ENCODE measurements at places on chromosomes 13 and 19. TPM values are rescaled to one million over a fixed set of nuclear protein-coding genes. Genes with fewer than 3 reads are reported as not detected.

Gene TTC9B
- total RNA-seq = not detected

DNA sequence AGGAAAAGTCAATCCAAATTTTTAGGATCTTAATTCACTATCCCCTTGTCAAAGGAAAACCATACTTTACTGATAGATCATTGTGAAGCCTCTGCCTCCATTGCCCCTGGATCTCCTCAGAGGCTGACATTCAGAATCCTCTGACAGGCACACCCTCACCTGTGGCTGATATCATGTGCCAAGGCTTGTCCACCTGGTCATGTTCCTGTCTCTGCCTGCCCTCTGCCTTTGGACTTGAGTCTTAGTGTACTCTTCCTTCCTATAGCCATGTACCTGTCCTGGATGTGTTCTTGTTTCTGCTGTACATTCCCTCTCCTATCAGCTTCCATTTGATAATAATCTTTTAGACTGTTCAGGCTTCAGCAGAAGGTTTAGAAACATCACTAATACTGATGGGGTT lies 179.4 kb downstream of the TNFSF13B start:
- DNase-seq = no peak

DNA sequence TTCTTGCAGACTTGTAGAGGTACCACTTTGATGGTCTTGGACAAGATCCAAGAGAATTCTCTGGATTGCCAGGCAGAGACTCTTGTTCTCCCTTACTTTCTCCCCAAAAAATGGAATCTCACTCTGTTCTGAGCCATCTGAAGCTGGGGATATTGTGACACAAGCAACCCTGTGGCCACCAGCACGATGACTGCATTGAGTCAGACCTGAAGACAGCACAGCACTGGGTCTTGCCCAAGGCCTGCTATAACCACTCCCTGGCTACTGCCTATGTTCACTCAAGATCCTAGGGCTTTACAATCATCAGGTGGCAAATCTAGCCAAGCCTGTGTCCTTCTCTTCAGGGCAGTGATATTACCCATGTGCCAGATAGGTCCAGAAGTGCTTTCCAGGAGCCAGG lies 202.5 kb upstream of the SERP2 start:
- DNase-seq = no peak

Gene VSTM2B
- total RNA-seq = not detected

GRCh38 chr19:6832412-6832811 lies 55.0 kb upstream of the ADGRE1 start:
- no peak for DNase-seq

DNA sequence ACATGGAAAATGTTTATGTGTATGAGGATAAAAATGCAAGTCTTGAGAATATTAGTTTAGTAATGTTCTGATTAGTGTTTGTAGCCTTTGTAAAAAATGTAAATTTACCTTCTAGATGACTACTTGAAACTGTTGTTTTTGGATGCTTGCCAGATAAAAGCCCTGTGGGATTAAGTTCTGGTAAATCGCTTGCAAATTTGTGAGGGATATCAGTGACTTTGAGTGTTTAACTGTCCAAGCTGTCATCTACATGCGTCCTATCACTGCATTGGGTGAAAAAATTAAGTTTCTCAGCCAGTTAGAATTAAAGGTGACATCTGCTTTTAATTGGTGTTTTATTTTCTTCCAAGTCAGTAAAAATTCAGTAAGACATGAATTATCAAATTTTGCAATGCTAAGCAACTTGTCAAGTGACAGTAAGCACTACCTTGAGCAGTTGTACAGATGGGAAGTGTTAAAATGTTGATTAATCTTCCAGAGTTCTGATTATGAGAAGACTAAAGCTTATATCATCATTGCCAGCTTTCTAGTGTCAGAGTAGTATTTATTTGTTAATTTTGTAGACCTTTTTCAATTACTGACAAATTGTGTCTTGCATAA lies 88.0 kb downstream of the PCCA start:
- no peak for DNase-seq

DNA sequence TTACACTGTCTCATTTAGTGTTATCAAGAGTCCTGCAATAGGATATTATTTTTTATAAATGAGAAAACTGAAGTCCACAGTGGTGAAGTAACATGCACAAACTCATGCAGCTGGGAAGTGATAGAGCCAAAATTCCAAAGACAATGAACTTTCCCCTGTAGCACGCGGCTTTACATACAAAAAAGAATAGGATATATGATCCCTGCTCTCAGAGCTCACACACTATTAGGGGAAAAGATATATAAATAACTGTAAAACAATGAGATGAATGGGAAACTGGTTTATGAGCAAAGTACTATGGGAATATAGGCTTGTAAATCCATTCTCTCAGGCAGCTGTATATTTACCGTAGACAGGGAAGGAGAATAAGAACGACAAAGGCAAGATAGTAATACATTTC lies 39.7 kb downstream of the THSD1 start:
- DNase-seq = no peak

GRCh38 chr19:10173527-10173926 lies 21.2 kb downstream of the DNMT1 start:
- no peak for DNase-seq

Gene TMEM238
- 4.1 TPM for total RNA-seq

GRCh38 chr13:45628094-45628493 lies 12.6 kb upstream of the ERICH6B start:
- DNase-seq = no peak

Gene ZFP14
- total RNA-seq = 2.5 TPM

DNA sequence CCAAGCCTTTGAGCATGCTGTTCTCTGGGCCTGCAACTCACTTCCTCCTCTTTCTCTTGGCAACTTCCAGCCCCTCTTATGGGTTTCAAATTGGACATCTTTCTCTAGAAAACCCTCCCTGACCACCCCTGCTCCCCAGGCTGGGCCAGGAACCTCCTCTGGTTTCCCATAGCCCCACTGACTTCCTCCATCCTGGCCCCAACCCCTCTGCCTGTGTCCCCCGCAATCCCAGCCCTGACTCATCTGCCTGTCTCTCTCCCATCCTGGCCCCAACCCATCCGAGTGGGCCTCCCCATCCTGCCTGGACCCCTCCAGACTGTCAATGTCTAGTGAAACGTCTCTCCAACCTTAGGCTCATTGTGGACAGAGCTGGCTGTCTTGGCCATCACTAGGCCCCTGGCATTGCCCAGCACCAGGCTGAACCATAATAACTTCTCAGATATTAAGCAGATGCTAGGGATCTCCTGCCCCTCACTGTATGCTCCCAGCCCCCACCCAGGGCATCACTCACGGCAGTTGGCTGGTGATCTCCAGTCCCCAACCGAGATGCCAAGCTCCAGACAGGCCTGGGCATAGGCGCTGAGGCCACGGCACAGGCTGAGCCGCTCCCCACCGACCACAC lies 16.8 kb downstream of the FCGBP start:
- no peak for DNase-seq

DNA sequence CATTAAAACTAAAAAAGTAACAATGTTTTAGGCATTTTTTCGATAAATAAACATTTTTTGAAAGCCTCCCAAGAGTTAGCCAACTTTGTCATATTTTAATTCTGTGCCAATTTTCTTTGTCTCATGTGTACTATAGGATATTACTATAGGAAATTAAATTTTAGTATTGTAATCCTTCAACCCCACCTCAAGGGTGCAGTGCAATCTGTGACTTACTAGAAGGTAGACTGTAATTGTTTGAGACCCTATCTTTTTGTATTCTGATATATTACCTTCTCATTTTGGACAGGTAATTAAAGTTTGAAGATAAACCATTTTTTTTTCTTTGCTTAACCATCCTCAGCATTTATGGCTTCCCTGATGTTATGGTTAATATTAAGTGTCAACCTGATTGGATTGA lies 457.8 kb downstream of the PCDH20 start:
- no peak for DNase-seq

GRCh38 chr13:39784347-39784746 lies 128.9 kb downstream of the COG6 start:
- DNase-seq = no peak

DNA sequence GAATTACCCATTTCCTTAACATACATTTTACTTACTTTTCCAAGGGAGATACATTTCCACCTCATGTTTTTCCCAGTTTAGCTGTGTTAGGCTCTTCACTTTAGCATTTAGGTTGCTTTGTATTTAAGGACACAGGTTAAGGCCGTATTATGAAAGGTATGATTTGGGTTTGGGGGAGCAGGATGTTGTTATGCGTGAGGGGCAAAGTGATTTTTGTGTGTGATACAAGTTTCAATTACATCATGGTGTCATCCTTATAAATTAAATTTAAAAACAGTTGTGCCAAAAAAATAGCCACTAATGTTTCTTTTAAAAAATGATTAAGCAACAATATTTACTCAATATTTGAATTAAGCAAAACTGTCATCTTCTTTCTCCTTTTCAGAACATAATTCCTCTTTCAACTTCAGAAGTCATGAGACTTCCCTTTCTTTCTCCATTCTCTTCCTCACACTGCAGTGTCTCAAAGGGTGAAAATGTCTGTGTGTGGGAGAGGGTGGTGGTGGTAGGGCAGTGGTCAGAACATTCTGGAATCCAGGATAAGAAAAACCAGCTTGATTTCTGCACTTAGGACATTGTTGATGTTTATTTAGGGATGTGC lies 126.2 kb downstream of the KCNRG start:
- DNase-seq = no peak

Gene DZIP1
- 25.3 TPM for total RNA-seq

GRCh38 chr19:13071444-13072187 lies 31.0 kb downstream of the LYL1 start:
- DNase-seq = no peak

Gene IFNL1
- not detected for total RNA-seq

Gene PLIN5
- total RNA-seq = 0.07 TPM

Gene MYADM
- total RNA-seq = 70.0 TPM

DNA sequence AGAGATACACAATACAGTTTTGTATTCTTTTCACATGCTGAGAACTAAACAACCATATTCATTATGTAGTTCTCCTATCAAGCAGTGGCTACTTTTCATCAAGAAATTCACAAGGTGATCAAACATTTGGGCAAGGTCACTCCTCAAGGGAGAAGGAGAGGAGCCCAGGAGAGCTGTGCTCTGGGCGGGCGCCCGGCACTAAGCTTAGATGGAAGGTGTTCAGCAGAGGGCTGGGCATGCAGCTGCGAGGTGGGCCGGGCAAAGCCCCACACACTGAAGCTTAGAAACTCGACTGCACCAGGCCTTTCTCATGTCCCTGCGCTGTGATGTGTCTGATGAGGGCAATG lies 30.4 kb upstream of the SPACA7 start:
- no peak for DNase-seq

GRCh38 chr19:10143681-10144080 lies 24.0 kb upstream of the EIF3G start:
- no peak for DNase-seq

DNA sequence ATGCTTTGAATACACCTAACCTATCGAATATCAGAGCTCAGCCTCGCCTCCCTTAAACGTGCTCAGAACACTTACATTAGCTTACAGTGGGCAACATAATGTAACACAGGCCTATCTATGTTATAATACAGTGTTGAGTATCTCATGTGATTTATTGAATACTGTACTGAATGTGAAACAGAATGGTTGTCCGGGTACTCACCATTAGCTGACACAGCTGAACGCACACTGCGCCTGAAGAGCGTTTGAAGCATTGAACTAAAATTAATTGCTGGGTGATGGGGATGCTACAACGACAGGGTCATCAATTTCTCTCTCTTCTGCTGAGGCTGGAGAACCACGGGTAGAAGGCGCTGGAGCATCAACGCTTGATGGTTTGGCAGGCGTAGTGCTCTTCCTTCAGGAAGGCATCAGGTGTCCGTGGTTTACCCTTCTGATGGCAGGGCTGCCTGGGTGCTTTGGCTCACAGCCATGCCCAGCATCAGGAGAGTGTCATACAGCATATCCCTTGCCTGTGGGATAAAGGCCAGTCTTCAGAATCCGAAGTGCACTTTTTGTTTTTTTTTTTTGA lies 46.9 kb upstream of the UBE2L5 start:
- no peak for DNase-seq

GRCh38 chr13:73462241-73462640 lies 403.4 kb downstream of the KLF5 start:
- no peak for DNase-seq

Gene SKA3
- 10.1 TPM for total RNA-seq

- no peak for DNase-seq
Observed at GRCh38 chr13:110001670-110002275, 215.4 kb upstream of the IRS2 start.

GRCh38 chr19:41919948-41920712 lies 8.1 kb downstream of the ERFL start:
- no peak for DNase-seq

DNA sequence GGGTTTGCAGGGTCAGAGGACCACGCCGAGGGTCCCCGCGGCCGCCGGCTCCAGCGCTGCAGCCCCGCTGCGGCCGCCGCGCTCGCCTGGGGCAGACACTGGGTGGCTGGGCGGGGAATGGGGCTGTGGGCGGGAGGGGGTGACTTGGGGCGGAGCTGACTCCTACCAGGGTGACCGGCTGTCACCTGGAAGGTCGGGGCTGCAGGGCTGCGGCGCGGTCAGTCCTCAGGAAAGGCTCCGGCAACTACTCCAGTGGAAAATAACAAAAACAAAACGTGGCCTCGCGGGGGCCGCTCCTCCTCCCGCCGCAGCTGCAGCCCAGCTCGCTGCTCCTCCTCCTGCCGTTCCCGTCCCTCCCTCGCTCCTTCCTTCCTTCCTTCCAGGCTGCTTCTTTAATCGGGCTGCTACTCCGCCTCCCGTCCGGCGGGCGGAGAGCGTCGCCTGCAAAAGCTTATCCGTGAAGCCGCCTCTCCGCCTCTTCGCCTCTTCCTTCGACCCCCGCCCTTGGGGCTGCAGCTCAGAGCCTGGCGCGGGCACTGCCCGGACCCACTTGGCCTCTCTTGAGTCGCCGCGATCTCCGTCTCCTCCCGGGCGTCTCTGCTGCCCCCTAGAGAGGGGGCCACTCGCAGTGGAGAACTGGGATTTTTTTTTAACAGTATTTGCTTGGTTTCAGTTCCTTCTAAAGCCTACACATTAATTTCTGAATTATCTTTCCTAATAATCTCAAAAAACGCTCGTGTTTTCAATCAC lies at the start of gene TBC1D4:
Gene TBC1D4 (minus strand): TSS at position 100 of the 750 bp plus-strand sequence. CDS start 402 bp downstream, outside the sequence.
- peak; percentile 69 for DNase-seq

GRCh38 chr13:67204764-67205163 lies 25.4 kb downstream of the PCDH9 start:
- no peak for DNase-seq

Gene SERP2
- total RNA-seq = 5.1 TPM
